ENCODE measurements at places on chromosomes 7 and 10.
A peak's percentile ranks its signal among the peaks of the same experiment; 100 is the strongest.

DNA sequence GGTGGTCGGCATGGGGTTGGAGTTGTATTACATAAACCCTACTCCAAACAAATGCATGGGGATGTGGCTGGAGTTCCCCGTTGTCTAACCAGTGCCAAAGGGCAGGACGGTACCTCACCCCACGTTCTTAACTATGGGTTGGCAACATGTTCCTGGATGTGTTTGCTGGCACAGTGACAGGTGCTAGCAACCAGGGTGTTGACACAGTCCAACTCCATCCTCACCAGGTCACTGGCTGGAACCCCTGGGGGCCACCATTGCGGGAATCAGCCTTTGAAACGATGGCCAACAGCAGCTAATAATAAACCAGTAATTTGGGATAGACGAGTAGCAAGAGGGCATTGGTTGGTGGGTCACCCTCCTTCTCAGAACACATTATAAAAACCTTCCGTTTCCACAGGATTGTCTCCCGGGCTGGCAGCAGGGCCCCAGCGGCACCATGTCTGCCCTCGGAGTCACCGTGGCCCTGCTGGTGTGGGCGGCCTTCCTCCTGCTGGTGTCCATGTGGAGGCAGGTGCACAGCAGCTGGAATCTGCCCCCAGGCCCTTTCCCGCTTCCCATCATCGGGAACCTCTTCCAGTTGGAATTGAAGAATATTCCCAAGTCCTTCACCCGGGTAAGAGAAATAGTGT lies at the start of gene CYP2E1:
Gene CYP2E1 (plus strand): TSS at position 407 of the 632 bp plus-strand sequence. CDS start 33 bp downstream, at position 440.
- no peak for DNase-seq

DNA sequence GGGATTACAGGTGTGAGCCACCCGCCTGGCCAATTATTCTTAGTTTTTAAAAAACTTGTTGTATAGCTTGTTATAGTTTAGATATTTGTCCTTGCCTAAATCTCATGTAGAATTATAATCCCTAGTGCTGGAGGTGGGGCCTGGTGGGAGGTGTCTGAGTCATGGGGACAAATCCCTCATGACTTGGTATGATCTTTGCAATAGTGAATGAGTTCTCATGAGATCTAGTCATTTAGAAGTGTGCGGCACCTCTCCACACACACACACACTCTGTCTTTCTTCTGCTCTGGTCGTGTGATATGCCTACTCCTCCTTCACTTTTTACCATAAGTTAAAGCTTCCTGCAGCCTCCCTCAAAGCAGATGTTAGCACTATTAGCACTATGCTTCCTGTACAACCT lies 37.2 kb downstream of the FAM149B1 start:
- peak; percentile 14 for DNase-seq

DNA sequence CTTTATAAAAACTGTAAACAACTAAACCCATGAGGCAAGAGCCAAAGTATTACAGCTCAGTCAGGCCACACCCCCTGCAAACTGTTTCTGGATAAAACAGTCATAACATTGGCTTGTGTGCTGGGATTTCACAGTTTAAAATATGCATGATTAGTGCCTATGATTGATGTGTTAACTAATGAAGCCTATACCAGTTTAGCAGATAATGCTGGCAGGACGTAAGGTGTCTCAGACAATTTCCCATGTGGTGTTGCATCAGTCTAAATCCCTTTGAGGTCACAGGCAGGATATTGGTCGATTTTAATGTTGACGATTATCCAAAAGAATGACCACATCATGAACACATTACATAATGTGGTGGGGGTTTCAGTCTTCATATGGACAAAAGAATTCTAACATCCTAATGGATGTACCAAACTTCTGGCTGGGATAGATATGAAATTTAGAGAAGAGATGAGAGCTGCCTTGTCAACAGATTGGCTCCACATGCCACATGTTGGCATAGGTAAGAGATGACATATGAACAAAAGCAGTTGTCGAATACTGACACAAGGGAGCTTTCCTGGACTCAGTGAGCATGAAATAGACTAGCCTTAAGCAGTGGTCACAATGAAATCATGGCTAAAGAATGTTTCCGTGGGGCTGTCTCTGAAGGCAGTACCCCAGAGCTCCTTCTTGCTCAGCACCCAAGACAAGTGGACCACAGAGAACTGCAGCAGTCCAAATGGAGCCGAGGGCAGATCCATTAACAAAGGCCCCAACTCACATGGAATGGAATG lies 445.6 kb downstream of the GFRA1 start:
- DNase-seq = no peak

DNA sequence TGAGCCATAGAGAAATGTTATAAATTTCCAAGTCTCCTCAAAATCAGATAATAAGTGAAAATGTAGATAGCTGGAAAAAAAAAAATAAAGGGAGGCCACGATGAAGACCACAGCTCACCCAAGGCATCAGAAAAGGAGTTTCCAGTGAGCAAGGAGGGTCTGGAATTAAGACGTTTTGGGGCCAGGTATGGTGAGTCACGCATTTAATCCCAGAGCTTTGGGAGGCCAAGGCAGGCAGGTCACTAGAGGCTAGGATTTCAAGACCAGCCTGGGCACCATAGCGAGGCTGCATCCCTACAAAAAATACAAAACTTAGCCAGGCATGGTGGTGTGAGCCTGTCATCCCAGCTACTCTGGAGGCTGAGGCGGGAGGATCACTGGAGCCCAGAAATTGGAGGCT lies 65.5 kb downstream of the ASB13 start:
- DNase-seq = no peak

- peak; percentile 44 for DNase-seq
These were observed 1.1 kb downstream of the SNX13 start for GRCh38 chr7:17939211-17939605.

DNA sequence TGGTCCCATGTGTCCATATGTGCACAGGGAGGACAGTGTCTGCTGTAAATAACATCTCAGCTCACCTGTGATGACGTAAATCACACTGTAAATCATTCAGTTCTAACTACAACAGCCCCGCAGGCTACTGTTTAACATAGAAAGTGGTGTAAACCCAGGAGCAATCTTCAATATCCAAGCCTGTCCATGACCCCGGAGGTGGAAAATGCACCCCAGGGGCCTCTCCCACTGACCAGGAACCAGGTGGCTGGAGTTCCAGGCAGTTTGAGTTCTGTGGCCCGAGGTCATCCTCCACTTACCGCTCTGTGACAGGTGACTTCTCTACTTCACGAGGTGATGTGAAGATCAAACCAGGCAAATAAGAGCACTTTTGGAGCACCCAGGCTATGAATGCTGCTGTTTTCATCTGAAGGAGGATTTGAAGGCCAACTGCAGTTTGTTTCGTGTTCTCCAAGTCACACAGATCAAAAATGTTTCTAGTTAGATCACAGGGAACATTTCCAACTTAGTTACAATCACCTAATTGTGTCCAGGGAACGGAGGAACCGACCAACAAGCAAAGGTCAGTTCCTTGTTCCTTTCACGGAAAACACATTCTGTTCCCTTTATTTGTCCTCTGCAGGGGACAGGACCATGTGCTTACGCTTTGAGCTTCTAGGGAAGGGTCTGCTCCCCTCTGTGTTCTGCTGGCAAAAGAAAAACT lies 131.8 kb downstream of the WDR37 start:
- DNase-seq = no peak

DNA sequence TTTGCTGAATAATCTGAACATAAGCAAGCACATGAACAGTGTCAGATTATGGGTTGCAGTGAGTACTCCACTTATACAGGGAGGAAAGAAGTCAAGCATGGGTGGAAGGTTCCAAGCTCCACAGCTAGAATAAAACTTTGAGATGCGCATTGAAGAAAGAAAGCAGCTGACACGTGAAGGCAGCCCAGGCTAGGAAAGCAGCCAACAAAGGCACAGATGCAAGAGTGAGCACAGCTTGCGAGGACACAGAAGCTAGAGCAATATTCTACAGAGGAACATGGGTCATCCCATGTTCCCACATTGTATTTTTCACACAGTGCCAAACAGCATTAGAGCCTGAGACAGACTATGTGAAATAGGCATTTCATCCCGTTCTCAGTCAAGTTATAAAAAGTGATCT lies 194.6 kb upstream of the TBX20 start:
- no peak for DNase-seq

- no peak for DNase-seq
These were observed 168.4 kb upstream of the IMMP2L start for GRCh38 chr7:111730476-111731300.

- no peak for DNase-seq
These were observed 31.3 kb downstream of the DDC start for GRCh38 chr7:50533866-50534265.

- no peak for DNase-seq
These were observed 573 bp upstream of the IDI1 start for GRCh38 chr10:1049425-1049958.

GRCh38 chr7:154178895-154179294 lies 126.7 kb downstream of the DPP6 start:
- no peak for DNase-seq

GRCh38 chr10:50796693-50797092 lies 57.0 kb downstream of the ASAH2B start:
- no peak for DNase-seq

DNA sequence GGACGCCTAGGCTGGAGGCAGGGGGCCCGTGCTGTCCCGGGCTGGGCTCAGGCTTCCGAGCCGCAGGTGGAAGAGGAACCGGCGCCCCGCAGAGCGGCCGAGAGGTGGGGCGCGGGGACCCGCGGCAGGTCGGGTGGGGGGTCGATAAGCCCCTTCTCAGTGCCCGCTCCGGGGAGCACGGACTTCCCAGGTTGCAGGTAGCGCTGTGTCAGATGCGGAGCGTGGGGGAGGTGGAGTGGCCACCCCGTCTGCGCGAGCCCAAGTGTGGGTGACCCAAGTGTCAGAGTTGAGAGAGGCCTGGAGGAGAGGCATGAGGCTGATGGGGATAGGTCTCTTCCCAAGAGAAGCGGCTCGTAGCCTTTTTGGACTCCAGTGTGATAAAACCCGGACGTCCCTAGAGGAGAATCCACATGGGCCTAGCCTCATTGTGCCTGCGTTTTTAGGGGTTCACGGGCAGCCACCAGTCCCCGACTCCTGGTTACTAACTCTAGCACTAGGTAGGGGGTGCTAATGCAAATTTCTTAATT lies 580 bp downstream of the EEPD1 start:
- no peak for DNase-seq

- no peak for DNase-seq
These were observed 418.1 kb downstream of the GFRA1 start for GRCh38 chr10:115854740-115855435.

- DNase-seq = no peak
These were observed 182.1 kb downstream of the AUTS2 start for GRCh38 chr7:69780379-69780778.

DNA sequence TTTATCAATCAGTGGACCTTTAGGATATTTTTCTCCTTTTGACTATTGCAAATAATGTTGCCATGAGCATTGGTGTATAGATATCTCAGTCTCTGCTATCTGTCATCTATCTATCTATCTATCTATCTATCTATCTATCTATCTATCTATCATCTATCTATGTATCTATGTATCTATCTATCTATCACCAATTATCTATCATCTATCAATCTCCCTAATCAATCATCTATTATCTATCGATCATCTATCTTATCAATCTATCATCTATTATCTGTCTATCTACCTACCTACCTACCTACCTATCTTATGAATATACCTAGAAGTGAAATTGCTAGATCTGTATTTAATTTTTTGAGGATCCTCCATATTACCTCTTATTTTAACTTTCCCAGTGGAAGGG lies 69.6 kb downstream of the EMX2 start:
- no peak for DNase-seq

DNA sequence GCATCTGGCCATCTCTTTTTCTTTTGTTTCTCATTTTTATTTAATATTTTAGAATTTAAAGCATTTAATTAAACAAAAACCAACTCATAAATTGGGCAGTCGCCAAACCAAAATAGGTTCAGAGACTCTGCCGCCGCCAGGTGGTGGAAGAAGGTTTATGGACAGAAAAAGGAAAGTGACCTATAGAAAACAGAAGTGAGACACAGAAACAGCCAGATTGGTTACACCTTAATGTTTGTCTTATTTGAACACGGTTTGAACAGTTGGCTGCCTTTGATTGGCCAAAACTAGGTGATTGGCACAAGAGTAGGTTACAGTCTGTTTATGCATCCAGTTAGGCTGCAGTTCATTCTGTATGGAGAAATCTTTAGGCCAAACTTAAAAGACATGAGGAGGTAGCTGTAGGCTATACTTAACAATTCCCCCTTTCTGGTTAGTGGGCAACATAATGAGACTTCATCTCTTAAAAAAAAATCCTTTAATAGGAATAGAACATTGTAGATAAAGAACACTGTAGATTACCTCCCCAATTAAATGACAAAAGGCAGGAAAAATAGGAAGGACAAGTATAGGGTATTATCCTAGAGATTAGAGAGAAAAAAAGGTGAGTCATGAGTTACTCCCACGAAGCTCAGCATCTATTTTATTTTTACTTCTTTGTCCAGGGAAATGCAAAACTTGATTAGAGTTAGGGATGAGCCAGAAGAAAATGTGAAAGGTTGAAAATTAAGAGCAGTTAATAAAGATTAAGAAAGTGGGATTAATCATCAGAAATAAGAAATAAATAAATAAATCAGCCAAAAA lies 23.9 kb upstream of the CYCS start:
- no peak for DNase-seq

DNA sequence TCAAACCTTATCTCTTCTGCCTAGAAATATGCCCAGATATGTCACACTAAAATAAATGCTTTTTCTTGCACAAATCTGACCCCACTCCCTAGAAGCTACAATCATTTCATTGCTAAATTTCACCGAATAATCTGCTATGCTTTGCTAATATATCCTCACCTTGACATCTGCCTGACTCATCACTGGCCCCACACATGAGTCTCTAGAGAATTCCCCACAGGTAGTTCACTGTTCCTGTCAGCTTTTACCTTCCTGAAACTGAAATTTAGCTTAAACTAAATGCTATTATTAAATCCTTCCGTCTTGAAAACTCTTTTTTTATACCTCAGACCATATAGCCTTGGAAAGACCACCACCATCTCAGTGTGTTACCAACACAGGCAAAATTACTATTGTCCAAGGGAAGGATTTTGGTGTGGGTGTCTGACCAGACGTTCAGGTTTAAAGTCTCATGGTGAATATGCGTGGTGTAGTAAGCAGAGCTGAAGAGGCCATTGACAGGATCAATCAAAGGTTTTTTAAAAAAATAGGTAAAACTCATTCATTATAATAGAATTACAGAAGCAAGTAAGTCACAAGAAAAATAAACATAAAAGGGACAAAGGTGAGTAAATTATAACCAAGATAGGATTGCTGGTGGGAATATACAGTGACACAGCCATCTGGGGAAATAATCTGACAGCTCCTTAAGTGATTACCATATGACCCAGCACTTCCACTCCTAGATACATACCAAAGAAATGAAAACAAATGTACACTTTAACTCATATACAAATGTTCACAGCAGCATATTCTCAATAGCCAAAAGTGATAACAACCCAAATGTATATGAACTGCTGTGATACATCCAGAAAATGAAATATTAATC lies 173.5 kb downstream of the KMT2E start:
- no peak for DNase-seq

DNA sequence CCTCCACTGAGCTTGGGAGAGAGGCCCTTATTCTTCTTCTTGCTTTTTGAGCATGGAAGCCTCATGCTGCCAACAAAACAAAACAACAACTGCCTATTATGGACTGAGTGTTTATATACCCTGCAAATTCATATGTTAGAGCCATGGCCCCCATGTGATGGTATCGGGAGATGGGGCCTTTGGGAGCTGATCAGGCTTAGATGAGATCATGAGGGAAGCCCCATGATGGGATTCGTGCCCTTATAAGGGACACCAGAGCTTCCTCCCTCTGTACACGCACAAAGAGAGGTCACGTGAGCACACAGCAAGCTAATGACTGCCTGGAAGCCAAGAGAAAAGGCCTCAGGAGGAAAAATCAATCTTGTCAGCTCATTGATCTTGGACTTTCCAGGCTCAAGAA lies 235.0 kb downstream of the FANK1 start:
- DNase-seq = peak; percentile 79
